ENCODE measurements at places on chromosomes 5 and 9.

DNA sequence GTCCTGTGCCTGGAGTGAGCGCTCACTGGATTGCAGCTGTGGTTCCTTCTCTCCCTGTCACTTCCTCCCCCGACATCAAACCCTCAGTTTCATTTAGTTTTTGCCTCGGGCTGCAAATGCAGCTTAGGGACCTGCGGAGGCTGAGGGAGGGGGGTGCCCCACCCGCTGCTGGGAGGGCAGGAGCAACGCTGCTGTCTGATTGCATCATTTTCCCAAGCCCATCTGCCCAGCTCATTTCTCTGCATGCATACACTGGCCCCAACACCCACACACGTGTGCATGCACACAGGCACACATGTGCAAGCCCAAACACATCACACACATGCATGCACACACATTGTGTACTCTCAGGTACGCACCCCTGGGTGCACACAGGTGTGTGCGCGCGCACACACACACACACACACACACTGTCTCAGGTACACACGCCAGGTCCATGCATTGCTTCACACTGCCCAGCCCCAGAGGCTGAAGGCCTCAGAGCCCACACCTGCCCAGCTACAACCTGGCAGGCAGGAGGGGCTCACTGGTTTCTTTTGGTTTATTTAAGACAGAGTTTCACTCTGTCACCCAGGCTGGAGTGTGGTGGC, 3.4 kb downstream of the ASS1 start:
- no peak for DNase-seq

- DNase-seq = no peak
These were observed 22.6 kb upstream of the CCDC112 start for GRCh38 chr5:115319007-115319406.

- DNase-seq = no peak
These were observed at the start of gene F2RL2 for GRCh38 chr5:76622973-76623596. Gene F2RL2, minus strand, starts transcription at chr5:76623403. Its CDS starts 173 bp downstream, at chr5:76623230.

DNA sequence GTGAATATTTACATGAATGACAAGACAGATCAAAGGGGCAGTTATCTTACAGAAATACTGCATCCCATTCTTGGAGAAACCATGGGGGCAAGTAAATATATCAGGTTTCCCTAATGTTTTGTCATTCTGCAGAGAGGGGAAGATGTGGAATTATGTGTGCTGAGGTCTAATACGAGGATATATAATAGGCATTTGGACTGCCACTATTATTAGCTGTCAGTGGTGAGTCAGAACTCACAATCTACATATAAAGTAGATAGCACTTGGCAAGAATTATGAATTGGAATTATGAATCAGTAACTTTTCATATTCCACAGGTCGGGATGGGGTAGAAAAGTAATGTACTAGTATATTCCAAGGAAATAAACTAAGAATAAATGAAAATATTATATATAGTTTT, 121.7 kb downstream of the GIN1 start:
- DNase-seq = no peak

- no peak for DNase-seq
These were observed 115.9 kb downstream of the ZSWIM6 start for GRCh38 chr5:61447780-61448495.

DNA sequence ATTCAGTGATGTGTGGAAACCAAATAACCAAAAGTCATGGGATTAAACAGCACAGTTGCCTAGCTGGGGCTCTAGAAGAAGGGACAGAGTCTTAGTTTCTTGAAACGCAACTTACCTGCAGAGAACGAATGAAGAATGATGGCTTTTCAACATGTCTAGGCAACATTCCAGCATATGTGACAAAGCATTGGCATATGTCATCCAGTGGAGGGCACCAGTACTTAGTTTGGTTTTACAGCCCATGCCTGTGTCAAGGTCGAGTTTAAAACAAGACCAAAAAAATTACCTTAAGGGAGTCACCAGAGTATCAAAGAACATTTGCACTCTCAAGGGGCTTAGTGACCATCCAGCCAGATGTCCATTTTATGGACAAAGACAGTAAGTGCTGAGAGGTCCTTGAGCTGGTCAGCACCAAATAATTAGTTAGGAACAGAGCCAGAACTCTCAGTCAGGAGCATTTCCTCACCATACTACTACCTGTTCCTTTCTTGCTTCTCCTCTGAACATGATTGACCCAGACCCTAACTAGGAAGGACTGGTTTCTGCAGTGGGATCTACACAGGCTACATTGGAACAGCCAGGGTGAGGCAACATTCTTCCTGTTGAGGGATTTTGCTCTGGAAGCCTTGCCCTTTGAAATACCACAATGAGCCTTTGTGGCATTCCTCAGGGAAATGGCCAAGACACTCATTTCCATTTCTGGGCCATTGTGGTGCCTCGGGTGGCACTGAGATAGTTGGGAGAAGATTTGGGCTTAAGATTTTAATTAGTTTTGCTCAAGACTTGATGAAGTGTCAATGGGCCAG, 75.4 kb upstream of the ANKH start:
- DNase-seq = no peak

- no peak for DNase-seq
These were observed 11.9 kb downstream of the RAPGEF1 start for GRCh38 chr9:131727795-131728545.

DNA sequence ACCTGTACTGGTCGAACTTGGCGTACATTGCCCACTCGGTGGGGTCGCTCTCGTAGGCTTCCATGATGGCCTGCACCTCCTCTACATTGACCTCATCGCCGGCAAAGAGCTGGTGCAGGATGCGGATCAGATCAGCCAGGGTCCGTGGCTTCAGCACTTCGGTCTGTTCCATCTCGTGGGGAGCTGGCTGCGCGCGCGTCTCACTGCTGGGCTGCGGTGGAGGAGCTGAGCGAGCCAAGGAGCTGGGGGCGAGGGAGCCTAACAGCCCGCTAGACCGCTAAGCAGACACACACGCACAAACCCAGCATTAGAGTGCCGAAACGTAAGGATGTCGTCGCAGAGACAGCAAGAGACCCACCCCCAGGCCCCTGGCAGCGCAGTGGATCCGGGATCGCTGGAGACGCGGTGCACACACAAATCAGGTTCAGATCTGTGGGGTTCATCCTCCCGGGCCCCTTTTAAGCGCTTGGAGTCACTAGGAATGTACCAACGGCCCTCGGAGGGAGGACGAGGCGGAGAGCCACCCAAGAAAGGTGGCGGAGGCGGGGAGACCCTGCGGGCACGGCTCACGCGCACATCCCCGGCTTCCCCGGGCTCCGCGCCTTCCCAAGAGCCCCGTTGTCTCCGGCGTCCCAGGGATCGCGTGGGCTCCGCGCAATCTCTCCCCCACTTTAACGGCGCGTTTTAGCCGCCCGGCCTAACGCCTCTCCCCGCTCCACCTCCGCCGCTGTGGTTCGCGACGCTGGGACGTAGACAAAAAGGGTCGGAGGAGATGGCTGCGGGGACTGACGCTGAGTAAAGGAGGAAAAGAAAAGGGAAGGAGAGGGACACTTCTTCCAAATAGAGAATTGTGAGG, at the start of gene CDO1:
CDO1 (minus strand) TSS at position 434 of the 856 bp plus-strand sequence; CDS start at position 172, 262 bp downstream.
- no peak for DNase-seq

DNA sequence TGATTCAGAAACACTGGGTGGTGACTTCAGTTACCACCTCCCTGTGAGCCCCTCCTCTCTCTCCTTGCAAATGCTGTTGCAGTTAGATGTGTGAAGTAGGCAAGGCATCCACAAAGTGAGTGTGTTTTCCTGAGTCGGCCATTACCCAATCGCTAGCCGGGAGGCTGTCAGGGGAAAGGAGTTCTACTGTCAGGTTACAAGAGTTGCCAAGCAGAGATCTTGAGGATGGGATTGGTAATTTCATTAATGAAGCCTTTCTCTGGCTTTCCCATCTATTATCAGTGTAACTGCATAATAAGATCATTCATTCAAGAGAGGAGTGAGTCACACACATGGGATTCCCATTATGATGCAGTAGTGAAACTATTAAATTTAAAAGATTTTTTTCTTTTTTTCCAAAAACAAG, 106.9 kb downstream of the GLDC start:
- no peak for DNase-seq

DNA sequence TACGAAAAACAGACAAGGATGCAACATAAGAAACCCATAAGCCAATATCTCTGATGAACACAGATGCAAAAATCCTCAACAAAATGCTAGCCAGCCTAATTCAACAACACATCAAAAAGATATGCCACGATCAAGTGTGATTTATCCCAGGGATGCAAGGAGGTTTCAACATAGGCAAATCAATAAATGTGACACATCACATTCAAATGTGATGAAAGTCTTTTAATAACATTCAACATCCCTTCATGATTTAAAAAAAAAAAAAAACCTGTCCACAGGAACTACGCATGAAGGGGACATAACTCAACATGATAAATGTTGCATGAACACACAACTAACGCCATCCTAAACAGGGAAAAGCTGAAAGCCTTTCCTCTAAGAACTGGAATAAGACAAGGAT, 102.2 kb downstream of the PLPP1 start:
- no peak for DNase-seq

- DNase-seq = no peak
These were observed 81.0 kb upstream of the PALM2AKAP2 start for GRCh38 chr9:109699019-109699418.

- no peak for DNase-seq
These were observed 732 bp downstream of the PBX3 start for GRCh38 chr9:125747765-125748445.

DNA sequence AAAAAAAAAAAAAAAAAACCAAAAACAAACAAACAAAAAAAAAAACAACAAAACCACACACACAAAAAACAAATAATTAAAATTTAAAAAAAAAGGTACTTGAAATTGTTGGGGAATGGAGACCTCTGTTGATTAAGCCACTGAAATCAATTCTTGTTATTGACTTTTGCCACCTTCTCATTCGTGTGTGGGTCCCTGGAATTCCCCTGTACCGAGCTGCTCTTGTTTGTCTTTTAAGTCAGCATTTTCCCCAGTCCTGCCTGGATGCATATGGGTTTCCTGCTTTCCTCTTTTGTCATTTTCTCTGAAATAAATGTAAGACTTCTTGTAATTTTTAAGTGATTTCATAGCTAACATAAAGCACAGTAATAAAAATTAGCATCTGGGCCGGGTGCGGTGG, 45.5 kb downstream of the GPBP1 start:
- no peak for DNase-seq

GRCh38 chr5:122195802-122196394, 66.6 kb downstream of the ZNF474 start:
- DNase-seq = no peak

DNA sequence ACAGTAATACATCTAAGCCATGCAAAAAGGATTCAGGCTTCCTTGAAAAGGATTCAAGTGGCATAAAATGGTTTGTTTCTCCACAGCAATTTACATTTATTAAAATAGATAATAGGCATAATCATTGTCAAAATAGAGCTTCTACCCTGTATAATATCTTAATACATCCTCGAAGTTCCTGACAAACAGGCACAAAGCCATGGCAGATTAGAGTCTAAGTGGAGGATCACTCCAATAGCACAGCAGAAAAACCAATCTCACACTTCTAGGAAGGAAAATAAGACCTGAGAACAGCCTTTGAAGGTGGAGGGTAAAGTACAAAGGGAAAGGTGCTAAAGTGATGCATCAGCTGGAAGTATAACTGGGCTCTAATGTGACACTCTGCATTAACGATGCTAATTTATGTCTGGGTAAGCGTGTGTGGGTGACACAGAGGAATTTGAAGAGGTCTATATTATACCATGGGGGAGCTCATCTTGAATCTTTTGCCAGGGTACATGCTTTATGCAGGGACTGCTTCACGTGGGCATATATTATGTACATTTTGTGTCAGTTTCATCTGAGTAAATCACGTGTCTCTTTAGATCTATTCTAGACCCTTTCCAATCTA, 28.8 kb downstream of the PPP2R2B start:
- no peak for DNase-seq

- no peak for DNase-seq
These were observed 188.2 kb downstream of the TRIO start for GRCh38 chr5:14331386-14331781.

- DNase-seq = no peak
These were observed 10.1 kb upstream of the RBM27 start for GRCh38 chr5:146193285-146193684.

DNA sequence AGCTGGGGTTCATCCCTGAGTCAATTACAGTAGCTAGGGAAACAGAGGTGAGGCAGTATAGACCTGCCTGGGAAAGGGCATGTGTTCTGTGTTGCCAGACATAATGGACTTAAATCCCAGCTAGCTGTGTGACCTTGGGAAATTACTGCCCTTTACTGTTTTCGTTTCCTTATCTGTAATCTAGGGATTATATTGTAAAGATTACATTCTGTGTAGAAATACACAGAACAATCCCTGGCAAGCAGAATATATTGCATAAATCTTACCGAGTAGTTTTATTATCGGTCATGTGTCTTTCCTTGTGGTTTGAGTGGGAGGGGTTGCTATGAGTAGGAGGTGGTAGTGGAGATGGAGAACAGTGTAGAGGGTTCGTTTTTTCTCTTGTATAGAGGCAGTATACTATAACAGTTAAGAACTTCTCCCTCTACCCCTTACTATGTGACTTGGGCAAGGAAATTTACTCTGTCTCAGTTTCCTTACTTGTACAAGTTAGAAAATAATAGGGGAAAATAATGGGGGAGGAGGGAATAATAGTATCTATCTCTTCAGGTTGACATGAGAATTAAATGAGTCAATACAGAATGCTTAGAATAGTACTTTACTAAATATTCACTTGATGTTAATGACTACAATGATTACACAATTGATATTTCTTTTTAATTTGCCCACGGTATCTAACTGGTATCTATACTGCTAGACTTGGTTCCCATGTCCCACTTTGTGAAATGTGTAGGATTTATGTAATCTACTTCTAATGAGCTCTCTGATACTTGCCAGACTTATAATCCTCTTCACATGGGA, 7.1 kb upstream of the DMXL1 start:
- no peak for DNase-seq

GRCh38 chr5:6676702-6677101, 36.5 kb upstream of the TENT4A start:
- DNase-seq = no peak

DNA sequence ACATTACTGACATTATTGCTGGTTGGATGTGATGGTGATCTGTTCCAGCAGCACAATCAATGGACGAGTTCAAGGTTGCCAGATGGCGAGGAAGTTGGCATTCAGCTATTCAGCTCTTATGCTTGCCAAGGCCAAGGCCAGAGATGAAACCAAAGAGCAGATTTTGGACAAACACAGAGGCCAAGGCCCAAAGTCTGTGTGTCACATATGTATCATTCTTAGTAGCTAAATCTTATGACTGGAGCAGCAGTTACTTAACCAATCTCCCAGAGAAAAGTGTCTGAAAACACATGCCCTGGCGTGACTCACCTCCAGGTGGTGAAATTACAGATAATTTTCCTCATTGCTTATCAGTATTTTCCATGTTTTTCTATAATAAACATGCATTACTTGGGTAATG, 189.0 kb upstream of the EGFLAM start:
- no peak for DNase-seq
